ENCODE measurements at places on chromosomes 3 and 15. TPM values are rescaled to one million over a fixed set of nuclear protein-coding genes. Genes with fewer than 3 reads are reported as not detected.

The CYP1A2 gene
- total RNA-seq, result not detected

The IL17RD gene
- total RNA-seq, result 0.95 TPM

The CAMP gene
- not detected for total RNA-seq

- no peaks in the 10 kb centered on the region for H3K36me3 ChIP-seq
- no peak overlapping the region for H3K27ac ChIP-seq
- H3K27me3 ChIP-seq, result no peaks in the 10 kb centered on the region
- no peak overlapping the region for H3K4me3 ChIP-seq
- no peak for DNase-seq
Measured at GRCh38 chr3:155347901-155348300, 54.4 kb upstream of the STRIT1 start.

DNA sequence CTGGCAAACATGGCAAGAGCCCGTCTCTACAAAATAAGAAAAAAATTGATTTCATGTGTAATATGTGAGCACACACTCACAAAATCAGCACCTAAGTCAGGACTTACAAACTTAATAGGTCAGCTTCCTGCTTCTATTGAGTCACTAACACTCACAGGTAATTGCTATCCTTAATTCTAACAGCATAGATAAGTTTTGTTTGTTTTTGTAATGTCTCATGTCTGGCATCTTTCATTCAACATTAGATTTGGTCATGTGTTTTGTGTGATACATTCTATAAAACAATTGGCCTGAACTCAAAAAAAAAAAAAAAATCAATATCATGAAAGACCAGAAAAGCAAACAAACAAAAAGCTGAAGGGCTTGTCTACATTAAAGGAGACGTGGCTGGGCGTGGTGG lies 564.7 kb downstream of the AGBL1 start:
- no peaks in the 10 kb centered on the region for H3K4me1 ChIP-seq
- H3K27me3 ChIP-seq, result no peaks in the 10 kb centered on the region
- H3K36me3 ChIP-seq, result no peaks in the 10 kb centered on the region
- no peak for DNase-seq

GRCh38 chr15:79702621-79703020 lies 194.2 kb downstream of the MTHFS start:
- no peak for DNase-seq
- no peak overlapping the region for H3K4me3 ChIP-seq
- no peaks in the 10 kb centered on the region for H3K27me3 ChIP-seq
- no peaks in the 10 kb centered on the region for H3K4me1 ChIP-seq

The GCNT3 gene
- 94.5 TPM for total RNA-seq

DNA sequence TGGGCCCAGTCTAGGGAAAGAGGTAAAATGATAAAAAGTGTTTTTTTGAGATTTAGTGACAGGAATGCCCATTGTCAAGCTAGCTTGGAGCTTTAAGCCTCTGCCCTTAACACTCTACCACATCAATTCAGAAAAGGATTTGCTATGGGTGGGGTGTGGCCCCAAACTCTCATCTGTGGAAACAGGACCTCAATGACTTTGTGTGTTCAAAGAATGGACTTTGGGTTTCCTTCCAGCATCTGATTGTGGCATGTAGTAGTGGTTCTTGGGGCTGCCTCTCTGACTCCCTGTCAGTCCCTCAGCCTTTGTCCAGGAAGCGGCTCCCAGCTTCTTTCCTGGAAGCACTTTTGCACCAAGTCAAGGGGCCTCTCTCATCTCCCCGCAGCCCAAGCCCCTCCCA lies 56.1 kb downstream of the CCNL1 start:
- H3K4me1 ChIP-seq, result no peaks in the 10 kb centered on the region
- H3K4me3 ChIP-seq, result no peak overlapping the region
- H3K27me3 ChIP-seq, result no peaks in the 10 kb centered on the region
- DNase-seq, result no peak

DNA sequence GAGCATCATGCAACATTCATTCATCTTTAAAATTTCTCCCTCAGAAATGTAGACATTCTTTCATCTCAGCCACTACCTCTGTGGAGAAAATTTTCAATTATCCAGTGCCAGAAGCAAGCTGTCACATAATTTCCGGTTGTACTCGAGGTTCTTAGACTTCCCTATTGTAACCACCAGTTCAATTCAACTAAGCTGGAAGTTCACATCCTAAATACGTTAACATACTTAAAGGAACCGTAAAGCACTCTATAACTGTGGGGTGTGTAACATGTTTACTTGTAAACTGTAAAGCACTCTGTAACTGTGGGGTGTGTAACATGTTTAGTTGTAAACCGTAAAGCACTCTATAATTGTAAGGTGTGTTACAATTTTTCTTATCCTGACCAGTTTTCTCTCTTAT lies 150.3 kb downstream of the PLCL2 start:
- H3K27me3 ChIP-seq, result no peaks in the 10 kb centered on the region
- no peak overlapping the region for H3K27ac ChIP-seq
- H3K36me3 ChIP-seq, result no peaks in the 10 kb centered on the region
- H3K4me1 ChIP-seq, result no peaks in the 10 kb centered on the region
- no peak for DNase-seq

The HIGD2B gene
- not detected for total RNA-seq

- no peaks in the 10 kb centered on the region for H3K4me1 ChIP-seq
- no peak for DNase-seq
- no peaks in the 10 kb centered on the region for H3K27me3 ChIP-seq
Measured at GRCh38 chr3:58484045-58484721, 7.7 kb upstream of the KCTD6 start.

GRCh38 chr3:44058868-44059203 lies 182.8 kb upstream of the TOPAZ1 start:
- no peaks in the 10 kb centered on the region for H3K36me3 ChIP-seq
- no peak overlapping the region for H3K27ac ChIP-seq
- no peak for DNase-seq
- no peaks in the 10 kb centered on the region for H3K4me1 ChIP-seq
- H3K27me3 ChIP-seq, result no peaks in the 10 kb centered on the region
- no peak overlapping the region for H3K4me3 ChIP-seq

The KBTBD13 gene
- not detected for total RNA-seq

DNA sequence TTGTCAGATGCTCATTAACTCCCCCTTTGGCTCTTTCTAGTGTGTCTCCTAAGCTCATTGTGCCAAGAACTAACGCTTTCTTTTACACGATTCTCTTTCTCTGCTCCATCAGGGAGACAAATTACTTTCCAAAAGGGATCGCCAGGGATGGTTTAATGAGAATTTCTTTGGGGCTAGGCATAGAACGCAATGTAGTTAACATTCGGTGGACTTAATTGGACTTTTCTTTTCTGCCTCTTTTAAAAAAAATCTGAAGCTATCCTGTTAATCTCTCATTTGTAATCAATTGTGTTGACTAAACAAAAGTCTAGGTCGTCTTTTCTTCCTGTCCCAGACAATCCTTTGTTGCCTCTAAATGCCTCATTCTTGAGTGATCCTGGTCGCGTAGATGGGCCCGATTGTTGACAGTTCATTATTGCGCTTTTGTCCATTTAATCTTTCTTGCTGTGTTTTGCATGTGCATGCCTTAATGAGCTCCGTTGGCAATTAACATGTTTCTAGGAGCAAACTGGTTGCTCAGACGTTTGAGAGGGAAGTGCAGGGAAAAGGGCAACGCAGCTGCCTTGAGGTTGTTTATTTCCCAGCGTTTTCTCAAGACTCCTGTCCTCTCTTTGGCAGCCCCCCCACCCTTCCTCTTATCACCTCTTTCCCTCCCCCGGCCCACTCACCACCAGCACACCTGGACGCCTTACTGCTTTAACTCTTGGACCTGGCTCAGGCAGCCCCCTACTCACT lies 7.8 kb downstream of the FEZF2 start:
- no peak overlapping the region for H3K4me3 ChIP-seq
- H3K27me3 ChIP-seq, result peaks cover 35% of the 10 kb centered on the region
- no peaks in the 10 kb centered on the region for H3K4me1 ChIP-seq
- no peak for DNase-seq
- H3K36me3 ChIP-seq, result no peaks in the 10 kb centered on the region
- no peak overlapping the region for H3K27ac ChIP-seq

The CIP2A gene
- total RNA-seq, result 7.4 TPM

DNA sequence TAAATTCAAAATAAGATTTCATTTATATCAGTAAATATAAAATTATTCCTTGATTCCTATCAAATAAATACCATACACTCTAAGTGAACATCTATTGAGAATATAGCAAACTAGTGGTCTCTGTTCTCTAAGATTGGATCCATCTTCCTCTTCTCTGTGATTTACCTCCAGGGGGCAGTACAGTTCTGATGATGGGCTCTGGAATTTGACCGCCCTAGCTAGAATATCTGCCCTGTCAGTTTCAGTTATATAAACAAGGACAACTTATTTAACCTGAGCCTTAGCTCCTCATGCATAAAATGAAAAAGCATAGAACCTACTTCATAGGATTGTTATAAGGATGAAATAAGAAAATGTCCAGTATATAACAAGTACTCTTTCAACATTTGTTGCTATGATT lies 171.1 kb upstream of the CCDC54 start:
- H3K36me3 ChIP-seq, result no peaks in the 10 kb centered on the region
- DNase-seq, result no peak
- no peaks in the 10 kb centered on the region for H3K27me3 ChIP-seq

The TARS3 gene
- 7.7 TPM for total RNA-seq

DNA sequence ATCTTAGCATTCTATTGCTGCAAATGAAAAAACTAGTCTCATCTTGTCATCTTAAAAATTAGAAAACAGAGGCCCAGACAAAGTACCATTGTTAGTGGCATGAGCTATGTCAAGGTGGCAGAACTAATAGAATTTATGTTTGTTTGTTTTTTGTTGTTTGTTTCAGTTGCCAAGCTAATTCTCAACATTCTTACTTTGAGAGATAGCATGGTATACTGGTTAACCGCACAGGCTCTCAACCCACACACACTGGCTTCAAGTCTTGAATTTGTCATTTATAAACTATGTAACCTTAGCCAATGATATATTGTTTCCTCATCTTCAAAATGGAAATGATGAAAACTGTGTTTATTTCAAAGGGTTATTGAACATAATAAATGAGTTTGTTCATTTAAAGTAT lies 367.6 kb upstream of the PLSCR5 start:
- H3K36me3 ChIP-seq, result no peaks in the 10 kb centered on the region
- no peaks in the 10 kb centered on the region for H3K4me1 ChIP-seq
- H3K27me3 ChIP-seq, result no peaks in the 10 kb centered on the region
- no peak overlapping the region for H3K27ac ChIP-seq
- DNase-seq, result no peak

DNA sequence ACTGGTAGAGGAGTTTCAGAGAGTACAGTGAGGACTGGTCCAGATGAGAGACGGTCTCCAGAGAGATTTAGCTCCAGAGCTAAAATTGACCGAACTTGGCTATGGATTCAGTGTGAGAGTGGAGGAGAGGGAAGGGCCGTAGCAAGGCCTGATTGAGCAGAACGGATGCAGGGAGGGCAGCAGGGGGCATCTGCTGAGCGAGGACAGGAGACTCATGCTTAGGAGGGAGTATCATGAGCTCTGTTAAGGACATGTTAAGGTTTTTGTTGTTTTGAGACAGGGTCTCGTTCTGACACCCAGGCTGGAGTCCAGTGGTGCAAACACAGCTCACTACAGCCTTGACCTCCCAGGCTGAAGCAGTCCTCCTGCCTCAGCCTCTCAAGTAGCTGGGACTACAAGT lies 7.7 kb upstream of the LMAN1L start:
- H3K4me1 ChIP-seq, result peaks cover 24% of the 10 kb centered on the region
- H3K27me3 ChIP-seq, result no peaks in the 10 kb centered on the region
- H3K36me3 ChIP-seq, result peaks cover 35% of the 10 kb centered on the region
- H3K4me3 ChIP-seq, result no peak overlapping the region
- no peak for DNase-seq

DNA sequence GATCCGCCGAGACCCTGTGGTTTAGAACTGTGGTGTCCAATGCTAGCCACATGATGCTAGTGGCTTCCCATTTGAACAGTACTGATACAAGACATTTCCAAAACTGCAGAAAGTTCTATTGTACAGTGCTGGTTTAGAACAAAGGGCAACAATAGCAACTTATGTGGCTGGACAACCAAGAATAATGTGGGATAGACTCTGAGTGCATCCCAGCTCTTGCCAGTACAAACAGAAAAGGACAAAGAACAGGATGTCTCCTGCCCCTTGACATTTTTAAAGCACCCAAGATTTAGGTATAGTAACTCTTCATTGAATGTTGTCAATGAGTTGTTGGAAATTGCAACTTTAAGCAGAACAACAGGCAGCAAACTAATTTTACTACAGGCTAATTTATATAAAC lies 107.3 kb downstream of the ZNF385D start:
- H3K4me3 ChIP-seq, result no peak overlapping the region
- H3K27me3 ChIP-seq, result no peaks in the 10 kb centered on the region
- no peaks in the 10 kb centered on the region for H3K36me3 ChIP-seq

DNA sequence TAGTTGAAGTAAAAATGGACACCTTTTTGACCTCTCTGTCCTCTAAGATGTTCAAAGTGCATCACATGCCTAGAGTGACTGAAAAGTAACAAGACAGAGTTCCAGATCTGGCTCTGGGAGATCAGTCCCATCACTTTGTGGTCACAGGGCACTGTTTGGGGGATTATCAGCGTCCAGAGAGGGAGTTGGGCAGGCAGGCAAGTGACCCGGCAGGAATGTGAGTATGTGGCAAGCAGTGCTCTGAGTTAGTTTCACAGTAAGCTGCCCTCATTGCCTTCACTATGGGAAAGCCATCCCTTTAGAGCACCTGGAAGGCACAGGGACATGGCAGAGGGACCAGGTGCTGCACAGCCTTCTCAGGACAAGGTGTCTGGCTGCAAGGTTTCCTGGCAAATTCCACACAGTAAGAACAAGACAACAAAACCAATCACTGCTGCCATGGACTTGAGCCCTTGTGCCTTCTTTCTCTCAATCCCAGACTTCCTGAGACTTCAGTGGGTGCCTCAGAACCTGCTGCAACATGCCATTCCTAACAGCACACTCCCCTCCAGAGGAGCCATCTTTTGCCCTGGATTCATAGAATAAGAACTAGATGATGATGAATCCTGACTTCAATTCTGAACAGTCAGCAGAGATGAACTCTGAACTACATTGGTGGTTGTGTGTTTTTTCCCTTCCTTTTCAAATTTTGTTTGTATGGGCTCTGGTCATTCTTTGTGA lies 55.2 kb downstream of the TIPARP start:
- H3K27me3 ChIP-seq, result no peaks in the 10 kb centered on the region
- H3K27ac ChIP-seq, result no peak overlapping the region
- no peaks in the 10 kb centered on the region for H3K4me1 ChIP-seq
- no peak overlapping the region for H3K4me3 ChIP-seq
- no peak for DNase-seq

DNA sequence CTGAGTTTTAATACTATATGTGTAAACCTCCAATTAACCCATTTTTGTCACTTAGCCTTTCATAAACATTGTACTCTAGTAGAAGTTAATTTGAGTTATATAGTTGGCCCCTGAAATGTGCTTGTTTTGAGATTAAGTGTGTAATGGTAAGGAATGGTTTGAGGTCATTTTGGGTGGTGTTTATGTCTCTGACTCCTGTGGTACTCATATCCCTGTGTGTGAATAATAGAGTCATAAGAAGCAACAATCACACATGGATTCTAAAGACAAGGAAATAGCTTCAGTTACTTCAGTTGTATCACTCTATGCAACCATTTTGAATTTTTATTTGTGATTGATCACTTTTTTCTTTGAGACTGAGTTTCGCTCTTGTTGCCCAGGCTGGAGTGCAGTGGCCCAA lies 408.5 kb downstream of the MFSD1 start:
- no peaks in the 10 kb centered on the region for H3K36me3 ChIP-seq
- H3K27ac ChIP-seq, result no peak overlapping the region
- H3K4me3 ChIP-seq, result no peak overlapping the region
- no peaks in the 10 kb centered on the region for H3K27me3 ChIP-seq
- DNase-seq, result no peak
